ENCODE measurements at places on chromosomes 6 and 20. TPM values are rescaled to one million over a fixed set of nuclear protein-coding genes. Genes with fewer than 3 reads are reported as not detected.

GRCh38 chr6:36127462-36128016, 2.8 kb upstream of the MAPK13 start:
- no peak for DNase-seq

GRCh38 chr20:9889270-9889981, 50.5 kb upstream of the PAK5 start:
- no peak for DNase-seq

- DNase-seq, result no peak
Measured at GRCh38 chr6:119334535-119335264, 14.9 kb downstream of the MAN1A1 start.

GRCh38 chr20:5865604-5866003, 84.7 kb downstream of the TRMT6 start:
- DNase-seq, result no peak

DNA sequence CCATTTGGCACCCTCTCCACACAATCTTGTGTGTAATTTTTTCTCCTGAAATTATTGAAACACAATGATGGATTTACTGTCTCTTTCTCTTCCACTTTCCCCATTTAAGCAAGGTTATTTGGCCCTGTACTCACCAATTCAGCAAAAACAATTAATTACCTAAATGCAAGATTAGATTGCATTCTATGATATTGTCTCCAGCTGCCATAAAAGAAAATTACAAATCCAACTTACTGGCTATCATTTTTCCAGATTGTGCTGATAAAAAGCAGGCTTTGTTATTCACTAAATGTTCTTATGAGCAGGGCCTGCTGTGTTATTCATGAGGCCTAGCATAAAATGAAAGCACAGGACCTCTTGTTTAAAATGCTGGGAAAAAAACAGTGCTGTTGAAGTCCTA, 95.8 kb upstream of the IRAK1BP1 start:
- DNase-seq, result no peak

GRCh38 chr6:105372849-105373182, 30.1 kb downstream of the PREP start:
- no peak for DNase-seq

GRCh38 chr6:124535746-124536145, 426.5 kb upstream of the RNF217 start:
- DNase-seq, result no peak

- no peak for DNase-seq
Measured at GRCh38 chr20:57316795-57317201, 12.8 kb upstream of the SPO11 start.

GRCh38 chr6:88520445-88520844, 354.3 kb upstream of the CNR1 start:
- no peak for DNase-seq

- DNase-seq, result no peak
Measured at GRCh38 chr20:10250902-10251301, 32.3 kb downstream of the SNAP25 start.

- DNase-seq, result no peak
Measured at GRCh38 chr6:15274692-15275387, 29.0 kb downstream of the JARID2 start.

DNA sequence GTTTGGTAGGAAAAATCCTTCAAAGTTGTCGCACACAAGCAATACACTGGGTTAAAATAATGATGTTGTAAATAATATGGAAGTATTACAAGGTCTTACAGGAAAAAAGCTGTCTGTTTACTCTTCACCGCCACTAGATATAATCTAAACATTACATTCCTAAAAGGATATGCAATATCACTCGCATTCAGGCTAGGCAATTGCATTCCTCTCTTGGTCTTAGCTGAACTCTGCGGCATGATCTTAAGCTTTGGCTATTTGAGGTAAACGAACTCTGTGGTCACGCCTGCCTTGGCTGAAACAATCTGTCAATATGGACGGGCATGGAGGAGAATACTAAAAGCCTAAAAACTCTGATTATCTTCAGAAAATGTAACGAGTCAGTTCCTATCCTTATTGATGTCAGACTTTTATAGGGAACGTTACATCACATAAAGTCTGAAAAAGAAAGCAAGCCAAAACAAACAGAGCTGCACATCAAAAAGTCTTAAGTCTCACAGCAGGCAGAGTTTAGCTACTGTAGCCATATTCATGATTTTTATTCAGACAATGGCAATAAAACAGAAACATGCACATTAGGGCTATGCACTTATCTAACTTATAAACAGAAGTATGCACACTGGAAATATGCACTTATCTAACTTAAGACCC, 30.8 kb upstream of the FILIP1 start:
- DNase-seq, result no peak

- peak; percentile 16 for DNase-seq
Measured at GRCh38 chr6:169869301-169869700, 117.9 kb downstream of the ERMARD start.

Gene MTCH1
- 465 TPM for total RNA-seq

Gene TRIM26
- 33.1 TPM for total RNA-seq

Gene DEFB124
- not detected for total RNA-seq

Gene ELOVL4
- total RNA-seq, result 19.6 TPM

Gene PHACTR2
- 32.0 TPM for total RNA-seq

Gene MAPK13
- total RNA-seq, result 26.8 TPM

Gene NMBR
- not detected for total RNA-seq

Gene ATF6B
- 86.6 TPM for total RNA-seq

Gene BPIFB1
- total RNA-seq, result not detected

Gene LY6G6C
- not detected for total RNA-seq

All from dorsolateral prefrontal cortex (tissue), 122 donors.